ENCODE measurements at places on chromosomes 11 and 22.

DNA sequence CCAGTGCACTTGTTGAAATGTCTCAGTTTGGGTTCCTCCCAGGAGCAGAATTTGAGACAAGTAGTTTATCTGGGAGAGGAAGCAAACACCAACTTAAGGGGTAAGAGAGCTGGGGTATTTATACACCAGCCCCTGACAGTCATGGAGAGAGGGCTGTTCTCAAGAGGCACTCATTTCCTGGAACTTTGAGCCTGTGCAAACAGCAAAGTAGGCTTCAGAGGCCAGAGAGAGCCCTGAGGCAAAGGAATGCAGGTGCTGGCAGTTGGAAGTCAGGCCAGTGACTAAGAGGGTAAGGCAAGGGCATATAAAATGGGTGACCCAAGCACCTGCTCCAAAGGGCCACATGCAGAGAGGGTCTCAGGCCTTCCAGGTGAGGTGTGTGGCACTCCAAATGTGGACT, 16.1 kb downstream of the MS4A18 start:
- DNase-seq, result no peak

DNA sequence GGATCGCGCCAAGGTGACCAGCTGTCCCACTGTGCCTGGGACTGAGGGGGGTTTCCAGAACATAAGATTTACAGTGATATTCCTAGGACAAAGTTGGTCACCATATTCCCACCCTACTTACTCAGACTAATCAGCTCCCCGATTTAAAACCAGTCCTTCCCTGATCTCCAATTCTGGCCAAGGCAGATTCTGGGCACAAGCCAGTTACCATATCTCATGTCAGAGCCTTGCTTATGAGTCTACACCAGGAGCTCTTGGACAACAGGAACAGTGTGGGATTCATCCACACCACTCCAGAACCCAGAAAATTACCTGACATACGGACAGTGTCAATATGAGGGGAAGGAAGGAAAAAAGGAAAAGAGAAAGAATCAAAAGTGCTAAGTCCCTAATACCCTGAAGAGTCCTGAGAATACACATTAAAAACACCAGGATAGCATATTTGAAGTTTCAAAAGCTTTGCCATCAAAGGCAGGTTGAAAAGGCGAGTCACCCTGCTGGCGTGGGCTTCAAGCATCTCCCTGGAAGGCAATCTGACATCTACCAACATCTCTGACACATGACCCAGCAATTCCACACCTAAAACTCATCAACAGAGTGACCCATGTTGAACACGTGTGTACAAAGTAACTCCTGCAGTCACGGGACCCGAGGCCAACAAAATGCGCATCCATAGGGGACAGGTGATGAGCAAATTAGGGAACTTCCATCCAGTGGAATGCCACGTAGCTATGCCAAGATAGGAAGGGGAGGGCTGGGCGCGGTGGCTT, 8.0 kb upstream of the IL2RB start:
- no peak for DNase-seq

DNA sequence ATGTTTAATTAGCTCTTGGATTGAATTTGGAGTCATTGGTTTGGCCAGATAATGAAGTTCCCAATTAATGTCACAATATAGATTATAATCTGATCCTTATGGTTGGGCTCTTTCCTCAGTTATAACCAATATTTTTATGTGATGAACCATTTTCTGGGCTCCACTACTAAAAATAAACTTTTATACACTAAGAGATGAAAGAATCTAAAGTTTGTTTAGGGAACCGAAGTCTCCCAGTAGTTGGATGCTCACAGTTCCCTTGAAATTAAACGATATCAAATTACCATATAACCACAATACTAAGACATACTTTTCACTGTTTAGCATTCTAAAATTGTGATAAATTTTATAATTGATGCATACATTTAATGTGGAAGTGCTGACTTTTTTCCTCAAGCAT, 47.0 kb upstream of the ARHGAP42 start:
- no peak for DNase-seq

GRCh38 chr11:13009476-13009920, 382 bp downstream of the RASSF10 start:
- DNase-seq, result no peak

DNA sequence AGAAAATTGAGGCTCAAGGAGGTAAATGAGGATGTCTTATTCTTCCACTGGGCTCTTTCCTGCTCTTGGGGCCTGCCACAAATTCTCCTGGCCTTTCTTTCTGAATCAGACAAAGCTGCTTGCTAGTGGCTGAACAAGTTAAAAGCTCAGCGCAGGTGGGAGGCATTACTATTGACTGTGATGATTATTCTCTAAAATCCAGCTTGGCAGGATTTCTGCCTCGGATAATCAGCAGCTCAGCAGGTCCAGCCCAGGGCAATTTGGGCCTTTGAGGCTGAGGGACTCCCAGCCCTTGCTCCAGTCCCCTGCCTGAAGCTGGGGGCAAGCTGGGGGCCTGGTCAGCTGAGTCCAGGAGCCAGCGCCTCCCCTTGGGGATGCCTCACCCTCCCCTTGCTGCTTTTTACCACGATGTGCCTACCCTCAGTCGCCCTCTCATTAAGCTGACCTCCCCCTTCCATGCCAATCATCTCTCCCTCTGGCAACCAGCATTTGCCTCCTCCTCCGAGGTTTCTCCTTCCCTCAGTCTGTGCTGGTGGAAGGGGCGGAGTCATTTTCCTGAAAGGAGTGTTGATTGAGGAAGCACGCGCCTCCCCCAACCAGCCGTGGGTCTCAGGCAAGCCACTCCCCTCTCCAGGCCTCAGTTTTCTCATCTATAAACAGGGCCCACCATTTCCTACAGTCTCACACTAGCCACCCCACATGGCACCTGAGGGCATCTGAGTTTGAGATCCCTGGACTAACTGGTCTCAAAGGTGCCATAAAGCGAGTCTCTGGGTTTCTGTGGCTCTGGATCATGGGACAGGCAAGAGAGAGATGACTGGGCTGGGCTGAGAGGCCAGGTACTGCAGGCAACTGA, 60.6 kb upstream of the PRDM11 start:
- no peak for DNase-seq

DNA sequence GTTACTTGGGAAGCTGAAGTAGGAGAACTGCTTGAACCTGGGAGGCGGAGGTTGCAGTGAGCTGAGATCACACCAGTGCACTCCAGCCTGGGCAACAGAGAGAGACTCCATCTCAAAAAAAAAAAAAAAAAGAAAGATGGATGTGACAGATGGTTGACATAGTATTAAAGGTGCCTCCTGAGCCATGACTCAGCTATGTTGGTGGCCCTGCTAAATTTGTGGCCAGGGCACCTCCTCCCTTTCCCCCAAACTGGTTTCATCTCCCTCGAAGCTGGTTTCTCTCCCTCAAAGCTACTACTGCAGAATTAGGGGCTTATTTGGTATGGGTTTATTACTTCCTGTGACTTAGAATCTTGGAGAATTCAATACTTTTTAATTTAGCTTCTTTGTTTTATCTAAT, 31.5 kb downstream of the SDHD start:
- DNase-seq, result no peak

- DNase-seq, result no peak
Measured at GRCh38 chr11:44608991-44609782, 43.7 kb downstream of the CD82 start.

DNA sequence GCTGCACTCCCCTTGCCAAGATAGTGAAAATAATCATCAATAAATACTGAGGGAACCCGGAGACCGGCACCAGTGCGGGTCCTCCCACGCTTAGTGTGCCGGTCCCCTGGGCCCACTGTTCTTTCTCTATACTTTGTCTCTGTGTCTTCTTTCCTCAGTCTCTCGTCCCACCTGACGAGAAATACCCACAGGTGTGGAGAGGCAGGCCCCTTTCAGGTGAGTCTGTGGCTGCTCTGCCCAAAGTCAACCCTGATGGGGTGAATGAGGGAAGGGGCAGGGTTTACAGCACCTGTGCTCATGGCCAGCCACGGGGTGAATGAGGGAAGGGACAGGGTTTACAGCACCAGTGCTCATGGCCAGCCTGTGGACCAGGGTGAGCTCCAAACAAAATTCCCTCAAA, 4.7 kb downstream of the BET1L start:
- DNase-seq, result no peak

DNA sequence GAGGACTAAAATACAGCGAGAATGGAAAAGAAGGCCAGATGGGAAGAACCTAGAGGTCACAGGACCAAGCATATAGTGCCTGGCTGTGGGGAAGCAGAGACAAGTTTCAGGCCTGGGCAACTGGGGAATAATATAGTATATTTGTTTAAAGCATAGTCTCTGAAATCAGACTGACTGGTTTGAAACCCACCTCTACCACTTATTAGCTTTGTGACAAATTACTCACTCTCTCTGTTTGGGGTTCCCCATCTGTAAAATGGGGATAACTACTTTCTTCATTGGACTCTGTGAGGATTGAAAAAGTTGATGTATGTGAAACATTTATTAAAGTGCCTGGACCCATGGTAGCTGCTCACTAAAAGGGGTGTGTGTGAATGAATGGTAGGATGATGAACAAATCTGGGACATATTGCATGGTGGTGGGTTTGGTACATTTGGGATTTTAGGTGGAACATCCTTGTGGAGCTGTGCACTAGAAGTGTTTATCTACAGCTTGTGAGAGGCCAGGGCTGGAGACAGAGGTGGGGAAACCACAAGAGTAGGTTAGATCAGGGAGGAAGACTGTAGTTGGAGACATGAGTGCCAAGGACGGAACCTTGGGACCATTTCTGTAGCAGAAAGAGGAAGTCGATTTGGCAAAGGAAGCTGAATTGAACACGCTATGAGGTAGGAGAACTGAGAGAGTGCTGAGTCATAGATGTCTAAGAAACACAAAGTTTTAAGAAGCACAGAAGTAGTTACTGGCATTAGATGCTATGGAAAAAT, 52.6 kb downstream of the SWAP70 start:
- no peak for DNase-seq

DNA sequence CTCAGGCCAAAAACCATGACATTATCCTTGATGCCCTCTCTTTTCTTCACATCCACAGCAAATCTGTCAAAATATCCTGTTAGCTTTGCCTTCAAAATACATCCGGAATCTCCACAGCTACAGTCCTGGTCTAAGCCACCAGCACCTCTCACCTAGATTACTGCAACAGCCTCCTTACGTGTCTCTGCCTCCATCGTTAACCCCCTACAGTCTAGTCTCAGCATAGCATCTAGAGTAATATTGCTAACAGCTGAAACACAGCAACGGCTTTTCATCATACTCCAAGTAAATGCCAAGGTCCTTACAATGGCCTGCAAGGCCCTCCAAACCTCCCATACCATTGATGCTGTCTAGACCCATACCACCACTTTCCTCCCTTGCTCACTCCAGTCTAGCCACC, 4.4 kb downstream of the TSG101 start:
- no peak for DNase-seq

DNA sequence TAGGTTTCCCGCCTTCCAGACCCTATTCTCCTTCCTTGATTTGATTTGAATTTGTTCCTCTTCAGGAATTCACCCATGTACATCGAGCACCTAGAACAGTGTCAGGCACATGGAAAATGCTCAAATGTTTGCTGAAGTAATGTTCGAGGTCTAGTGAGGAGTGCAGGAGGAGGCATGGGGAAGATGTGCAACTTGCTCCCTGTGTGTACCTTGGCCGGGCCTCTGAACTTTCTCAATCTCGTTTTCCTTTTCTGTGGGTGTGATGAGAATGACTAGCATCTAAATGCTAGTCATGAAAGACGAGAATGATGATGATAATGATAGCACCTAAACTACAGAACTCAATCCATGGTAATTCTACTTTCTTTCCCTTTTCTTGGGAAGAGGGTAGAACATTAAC, 279.1 kb upstream of the PLET1 start:
- DNase-seq, result no peak

GRCh38 chr11:44199298-44199697, 103.8 kb downstream of the EXT2 start:
- no peak for DNase-seq

DNA sequence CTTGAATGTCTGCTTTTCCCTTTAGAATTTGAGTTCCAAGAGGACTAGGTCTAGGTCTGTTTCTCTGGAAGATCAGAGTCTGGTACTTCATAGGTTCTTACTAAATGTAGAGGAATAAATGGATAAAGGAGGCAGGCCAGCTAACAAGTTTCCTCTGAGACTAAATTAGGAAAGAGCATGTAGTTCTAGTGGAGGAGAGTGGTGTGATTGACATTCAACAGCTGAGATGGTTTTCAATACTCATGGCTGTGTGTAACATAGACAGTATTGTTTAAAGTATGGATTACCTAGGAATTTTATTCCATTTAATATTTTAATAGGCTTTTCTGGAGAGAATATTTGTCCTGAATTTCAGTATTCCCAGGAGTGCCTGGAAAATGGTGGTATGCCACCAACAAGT, 364.7 kb downstream of the METTL15 start:
- no peak for DNase-seq

DNA sequence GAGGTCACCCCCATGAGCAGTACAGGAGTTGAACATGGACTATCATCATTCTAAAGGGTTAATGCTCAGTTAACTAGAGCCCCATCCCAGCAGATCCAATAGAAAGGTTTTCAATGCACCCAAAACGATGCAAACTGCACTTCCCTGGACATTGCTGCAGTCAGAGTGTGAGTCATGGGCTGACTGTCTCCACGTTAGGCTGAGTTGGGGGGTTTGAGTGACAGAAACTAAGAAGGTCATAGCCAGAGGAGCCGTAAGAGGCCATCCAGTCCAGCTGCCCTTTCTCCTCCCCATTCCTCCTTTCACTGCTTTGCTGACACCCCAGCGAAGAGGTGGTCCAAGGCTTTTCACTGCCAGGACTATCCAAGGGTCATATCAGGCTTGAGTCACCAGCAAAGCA, 10.5 kb upstream of the OR2AT4 start:
- no peak for DNase-seq

DNA sequence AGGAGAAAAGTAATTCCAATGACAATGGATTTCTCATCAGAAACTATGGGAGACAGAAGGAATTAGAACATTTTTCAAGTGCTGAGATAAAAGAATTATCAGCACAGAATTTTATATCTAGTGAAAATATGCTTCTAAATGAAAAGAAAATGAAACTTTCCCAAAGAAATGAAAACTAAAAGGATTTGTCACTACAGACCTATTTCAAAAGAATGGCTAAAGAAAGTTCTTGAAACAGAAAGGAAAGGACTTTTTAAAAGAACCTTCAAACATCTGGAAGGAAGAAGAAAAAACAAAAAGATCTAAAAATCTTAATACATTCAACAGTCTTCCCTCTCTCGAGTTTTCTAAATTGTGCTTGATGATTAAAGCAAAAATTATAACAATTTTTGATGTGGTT, 255.4 kb downstream of the FAM76B start:
- no peak for DNase-seq

DNA sequence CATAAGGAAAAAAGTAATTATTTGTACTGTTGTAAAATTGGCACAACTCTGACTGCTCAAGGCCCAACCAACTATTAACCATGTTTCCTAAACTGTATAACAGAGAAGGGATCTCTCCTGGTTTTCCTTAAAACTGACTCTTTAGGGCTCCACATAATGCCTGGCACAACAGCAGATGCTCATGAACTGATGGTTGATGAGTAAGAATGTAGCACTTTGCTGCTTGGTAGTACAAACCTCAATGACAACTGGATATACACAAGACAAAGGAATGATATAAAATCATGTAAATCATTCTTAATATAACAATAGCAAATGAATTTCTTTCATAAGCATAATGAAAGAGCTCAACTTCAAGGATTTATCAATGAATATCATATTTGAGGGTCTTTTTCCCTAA, 11.7 kb downstream of the MSANTD2 start:
- DNase-seq, result no peak

GRCh38 chr11:19658344-19658743, 54.3 kb upstream of the NAV2 start:
- no peak for DNase-seq

All from stimulated activated CD8-positive, alpha-beta memory T cell treated with anti-CD3 and anti-CD28 coated beads, Interleukin-4, amount 100 ng/mL, for 4 hours (primary cell).